ENCODE measurements at places on chromosomes 1 and 21.

DNA sequence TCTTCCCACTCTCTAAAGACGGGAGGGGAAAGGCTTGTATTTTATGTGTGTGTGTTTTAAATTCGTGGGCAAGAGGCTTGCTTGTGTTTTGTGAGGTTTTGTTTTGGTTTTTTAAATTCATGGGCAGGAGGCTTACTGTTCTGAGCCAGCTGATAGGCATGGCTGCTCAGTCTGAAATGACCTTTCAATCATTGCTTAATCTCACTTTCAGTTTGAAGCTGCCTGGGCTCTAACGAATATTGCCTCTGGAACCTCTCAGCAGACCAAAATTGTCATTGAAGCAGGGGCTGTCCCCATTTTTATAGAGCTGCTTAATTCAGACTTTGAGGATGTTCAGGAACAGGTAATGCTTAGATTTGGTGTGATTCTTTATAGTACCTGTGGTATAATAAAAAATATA lies 20.3 kb upstream of the TXLNA start:
- no peak for DNase-seq

DNA sequence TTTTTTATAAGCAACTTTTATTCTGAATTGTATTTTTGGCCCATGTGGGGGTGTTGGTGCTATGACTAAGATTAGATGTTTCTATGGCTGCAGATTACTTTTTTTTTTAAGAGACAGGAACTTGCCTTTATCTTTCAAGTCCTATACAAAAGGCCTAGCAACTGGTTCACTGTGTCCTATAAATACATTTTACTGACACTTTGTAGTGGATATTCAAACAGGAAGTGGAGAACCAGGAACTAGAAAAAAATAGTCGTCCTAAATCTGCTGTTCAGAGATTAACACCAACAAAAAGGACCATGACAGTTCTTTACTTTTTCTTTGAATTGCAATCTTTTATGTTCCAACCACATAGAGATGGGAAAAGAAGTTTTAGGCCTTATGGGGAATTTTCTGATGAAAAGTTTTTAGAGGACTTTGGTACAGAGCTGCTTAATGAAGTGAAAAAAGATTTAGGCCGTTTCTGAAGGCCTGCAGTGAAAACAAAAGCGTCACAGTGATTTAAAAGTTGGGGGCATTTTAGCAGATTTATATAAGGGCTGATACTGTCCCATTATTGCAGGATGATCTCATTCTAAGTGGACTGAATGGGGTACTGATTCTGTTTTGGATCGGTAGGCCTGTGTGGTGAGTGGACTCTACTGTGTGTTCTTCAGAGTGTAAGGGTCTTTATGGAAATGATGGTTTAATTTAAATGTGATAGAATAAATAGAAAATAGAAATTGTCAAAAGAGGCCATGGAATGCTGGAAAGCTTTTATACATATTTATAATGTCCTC lies 136.4 kb upstream of the DEPDC1 start:
- DNase-seq: no peak

DNA sequence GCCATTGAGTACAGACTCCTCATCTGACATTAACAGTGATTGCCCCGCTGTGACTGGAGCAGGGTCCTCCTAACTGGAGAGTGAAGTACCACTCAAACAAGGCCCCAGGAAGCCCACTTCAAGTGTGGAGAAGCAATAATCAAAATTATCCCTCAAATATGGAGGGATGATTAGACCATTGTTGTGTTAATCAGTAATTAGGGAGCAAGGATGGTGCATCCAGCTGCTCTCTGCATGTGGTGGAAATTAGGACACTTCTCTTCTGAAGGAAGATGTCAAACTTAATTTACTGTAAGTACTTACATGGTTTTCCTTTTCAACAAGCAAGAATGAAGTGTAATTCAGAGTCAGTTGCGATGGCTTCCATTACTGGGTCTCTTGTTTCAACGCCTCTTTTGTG lies 3.4 kb upstream of the ZP4 start:
- no peak for DNase-seq

- no peak for DNase-seq
Observed at GRCh38 chr1:233278631-233279030, 16.9 kb downstream of the PCNX2 start.

- DNase-seq: no peak
Observed at GRCh38 chr1:12640237-12640957, 3.5 kb upstream of the AADACL4 start.

DNA sequence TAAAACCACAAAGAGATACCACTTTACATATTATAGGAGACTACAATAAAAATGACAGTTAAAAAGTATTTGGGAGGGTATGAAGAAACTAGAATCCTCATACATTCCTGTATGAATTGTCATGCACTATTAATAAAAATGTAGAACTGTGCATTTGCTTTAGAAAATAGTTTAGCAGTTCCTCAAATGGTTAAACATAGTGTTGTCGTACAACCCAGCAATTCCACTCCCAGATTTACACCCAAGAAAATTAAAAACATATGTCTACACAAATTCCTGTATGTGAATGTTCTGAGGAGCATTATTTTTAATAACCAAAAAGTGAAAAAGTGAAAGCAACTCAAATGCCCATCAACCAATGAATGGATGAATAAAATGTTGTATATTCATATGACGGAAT lies 23.1 kb upstream of the PDE4B start:
- DNase-seq: no peak

GRCh38 chr1:194358208-194358581 lies 1171.8 kb upstream of the B3GALT2 start:
- DNase-seq: no peak

- DNase-seq: no peak
Observed at GRCh38 chr1:150799089-150799488, 9.0 kb downstream of the CTSK start.

DNA sequence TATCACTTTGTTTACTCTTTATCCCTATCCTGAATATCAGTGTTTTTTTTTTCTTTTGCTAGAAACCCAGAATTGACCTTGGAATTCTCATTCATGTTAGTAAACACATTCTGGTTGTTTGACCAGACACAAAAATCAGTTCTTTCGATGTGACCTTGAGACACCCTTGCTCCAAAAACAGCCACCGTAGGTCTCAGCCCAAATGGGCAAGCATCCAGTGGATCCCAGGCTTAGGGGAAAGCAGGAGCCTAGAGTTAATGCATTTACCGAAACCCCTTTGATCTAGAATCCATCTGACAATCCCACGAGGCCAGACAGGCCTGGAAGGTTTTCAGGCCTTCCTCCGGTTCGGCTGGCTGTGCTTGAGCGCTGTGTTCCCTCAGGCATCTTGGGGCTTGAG lies 47.6 kb downstream of the IRF2BP2 start:
- DNase-seq: no peak

DNA sequence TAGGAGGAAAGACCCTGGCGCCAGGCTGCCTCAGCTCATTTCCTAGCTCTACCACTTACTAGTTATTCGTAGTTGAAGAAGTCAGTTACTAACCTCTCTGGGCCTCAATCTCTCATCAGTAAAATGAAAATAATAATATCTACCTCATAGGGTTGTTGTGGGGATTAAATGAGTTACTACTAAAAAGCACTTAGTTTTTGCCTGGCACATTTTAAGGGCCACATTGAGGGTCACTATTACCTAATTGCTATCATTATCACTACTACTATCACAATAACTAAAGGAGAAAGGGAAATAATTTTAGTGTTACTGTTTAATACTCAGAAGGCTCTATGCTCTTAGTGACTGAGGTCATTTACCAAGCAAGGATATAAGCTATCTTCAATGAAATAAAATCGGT lies 25.0 kb downstream of the TRIT1 start:
- DNase-seq: no peak

DNA sequence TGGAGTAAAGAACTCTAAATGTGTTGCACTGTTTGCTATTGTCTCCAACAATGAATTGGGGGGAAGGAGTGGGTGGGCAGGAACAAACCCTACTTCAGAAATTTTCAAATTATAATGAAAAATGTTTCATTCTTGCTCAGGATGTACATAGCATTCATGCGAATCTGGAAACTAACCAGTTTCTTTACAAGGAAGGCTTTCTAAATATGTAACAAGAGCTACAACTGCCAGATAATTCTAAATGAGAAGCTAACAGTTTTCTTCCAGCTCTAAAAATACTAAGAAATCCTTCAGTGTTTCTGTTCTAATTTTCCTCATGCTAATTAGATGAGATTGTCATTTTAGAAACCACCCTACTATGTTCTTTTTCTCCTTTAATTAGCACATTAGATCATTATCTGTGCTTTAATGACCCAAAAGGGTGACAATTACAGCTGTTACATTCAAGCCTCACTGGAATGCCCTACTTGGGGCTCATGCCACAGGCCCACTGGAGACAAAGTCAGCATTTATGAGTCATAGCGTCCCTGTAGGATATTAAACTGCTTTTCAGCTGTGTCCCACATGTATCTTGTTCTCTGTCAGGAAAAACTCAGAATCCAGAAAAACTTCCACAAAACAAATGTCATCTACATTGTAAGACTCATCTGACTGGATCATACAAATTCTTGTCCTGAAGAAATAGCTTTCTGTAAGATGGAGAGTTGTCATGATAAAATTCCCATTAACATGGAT lies 804.6 kb upstream of the CXADR start:
- no peak for DNase-seq

GRCh38 chr1:6591222-6591621 lies 11.4 kb downstream of the ZBTB48 start:
- DNase-seq: no peak

- DNase-seq: no peak
Observed at GRCh38 chr1:1779320-1779675, 1.0 kb upstream of the NADK start.

- no peak for DNase-seq
Observed at GRCh38 chr1:95002540-95003432, 70.0 kb downstream of the ALG14 start.

DNA sequence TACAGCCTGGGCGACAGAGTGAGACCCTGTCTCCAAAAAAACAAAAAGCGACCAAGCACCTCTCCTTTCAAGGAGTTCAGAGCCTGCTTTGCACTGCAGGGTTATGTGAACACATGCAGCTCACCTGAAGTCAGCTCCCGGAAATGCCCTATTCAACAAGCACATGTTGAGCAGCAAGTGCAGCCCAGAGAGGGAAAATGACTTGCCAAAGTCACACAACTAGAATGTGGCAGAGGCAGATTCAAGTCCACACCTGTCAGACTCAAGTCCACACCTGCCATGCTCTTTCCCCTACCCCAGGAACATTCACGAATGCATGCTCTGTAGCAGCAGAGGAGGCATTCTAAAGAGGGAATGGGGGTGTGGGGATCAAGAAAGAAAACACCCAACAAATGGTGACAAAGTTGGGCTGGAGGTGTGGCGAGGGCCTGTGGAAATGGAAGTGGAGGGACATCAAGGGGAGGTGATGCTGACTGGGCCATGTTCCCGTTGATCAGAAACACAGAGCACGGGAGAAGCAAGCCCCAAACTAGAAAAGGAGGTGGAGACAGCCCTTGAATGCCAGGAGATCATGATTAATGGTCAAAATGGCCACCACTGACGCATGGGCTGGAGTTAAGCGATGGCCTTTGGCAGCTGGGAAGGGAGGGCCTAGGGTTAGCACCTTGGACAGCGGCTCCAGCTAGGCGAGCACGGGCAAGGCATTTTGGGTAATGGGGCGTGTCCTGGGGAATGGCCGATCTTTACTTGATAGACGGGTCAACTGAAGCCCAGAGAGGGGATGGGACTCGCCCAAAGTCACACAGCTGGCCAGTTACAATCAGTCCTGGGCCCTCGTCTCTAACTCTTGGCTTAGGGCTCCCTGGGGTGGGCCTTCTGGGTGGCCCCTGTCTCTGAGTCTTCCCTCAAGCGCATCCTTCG lies 21.5 kb downstream of the RAP1GAP start:
- no peak for DNase-seq

DNA sequence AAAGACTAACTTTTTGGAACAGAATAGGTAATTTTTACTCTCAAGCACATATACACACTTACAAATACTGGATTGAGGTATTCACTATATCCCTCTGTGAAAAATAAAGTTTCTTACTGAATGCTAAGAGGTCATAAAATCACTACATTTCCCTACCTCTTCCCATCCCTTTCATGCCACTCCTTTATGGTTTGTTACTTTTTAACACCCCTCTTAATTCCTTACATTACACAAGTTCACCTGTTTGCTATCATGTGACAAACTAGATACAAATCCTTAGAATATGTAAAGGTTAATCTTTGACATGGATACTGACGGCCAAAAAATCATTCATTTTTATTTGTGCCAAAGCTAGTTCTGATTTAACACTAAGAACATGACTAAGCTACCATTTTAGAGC lies 6.8 kb upstream of the DCAF6 start:
- DNase-seq: no peak

GRCh38 chr1:9888886-9889285 lies 21.2 kb downstream of the CTNNBIP1 start:
- no peak for DNase-seq

GRCh38 chr1:152679459-152679858 lies 4.4 kb downstream of the LCE2C start:
- DNase-seq: no peak

DNA sequence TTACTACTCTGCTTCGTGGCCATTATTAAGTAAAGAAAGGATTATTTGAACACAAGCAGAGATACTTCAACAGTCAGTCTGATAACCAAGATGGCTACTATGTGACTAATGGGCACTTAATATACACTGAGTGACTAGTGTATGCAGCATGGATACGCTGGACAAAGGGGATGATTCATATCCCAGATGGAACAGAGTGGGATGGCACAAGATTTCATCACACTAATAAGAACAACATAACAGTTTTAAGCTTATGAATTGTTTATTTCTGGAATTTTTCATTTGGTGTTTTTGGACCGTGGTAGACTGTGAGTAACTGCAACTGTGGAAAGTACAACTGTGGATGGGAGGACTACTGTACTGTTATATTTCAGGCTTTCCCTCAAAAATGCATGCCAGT lies 9.4 kb downstream of the ZCCHC17 start:
- no peak for DNase-seq

DNA sequence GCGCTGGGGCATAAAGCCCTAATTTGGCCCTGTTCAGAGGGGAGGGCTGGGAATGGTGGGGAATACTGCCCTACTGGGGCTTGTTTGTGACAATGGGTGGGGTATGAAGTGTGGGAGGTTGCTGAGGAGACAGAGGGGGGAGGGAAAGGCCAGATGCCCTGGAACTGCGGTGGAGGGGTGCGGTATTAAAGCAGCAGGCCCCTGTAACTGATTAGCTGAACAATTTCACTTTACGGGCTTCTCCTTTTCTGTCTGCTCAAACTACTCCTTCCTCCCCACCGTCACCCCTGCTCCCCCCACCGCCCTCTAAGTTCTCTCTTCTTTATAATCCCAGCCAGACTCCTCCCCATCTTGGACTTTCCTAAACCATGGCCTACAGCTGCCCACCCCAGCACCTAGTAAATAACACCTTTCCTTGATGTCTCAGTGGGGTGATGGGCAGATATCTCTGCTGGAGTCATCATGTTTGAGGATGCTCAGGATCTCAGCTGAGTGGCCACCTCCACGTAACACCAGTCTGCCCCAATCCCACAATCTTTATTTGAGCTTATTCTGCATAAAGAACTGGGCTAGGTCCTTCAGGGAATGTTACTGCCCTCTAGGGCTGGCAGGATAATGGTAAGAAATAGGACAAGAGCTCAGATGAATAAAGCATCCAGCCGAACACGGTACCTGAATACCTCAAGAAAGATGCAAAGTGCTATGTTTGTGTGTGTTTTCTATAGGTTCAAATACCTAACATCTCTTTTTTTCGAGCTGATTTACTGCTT lies 33.5 kb downstream of the XCL1 start:
- DNase-seq: no peak
